ENCODE measurements at places on chromosomes 16 and 17. TPM values are rescaled to one million over a fixed set of nuclear protein-coding genes. Genes with fewer than 3 reads are reported as not detected.
A peak's percentile ranks its signal among the peaks of the same experiment; 100 is the strongest.

GRCh38 chr17:27511168-27511883 lies 55.1 kb downstream of the KSR1 start:
- H3K27me3 ChIP-seq, result no peaks in the 10 kb centered on the region
- peaks cover 29% of the 10 kb centered on the region for H3K4me1 ChIP-seq
- no peak for DNase-seq
- no peak overlapping the region for H3K4me3 ChIP-seq
- H3K36me3 ChIP-seq, result no peaks in the 10 kb centered on the region
- H3K27ac ChIP-seq, result no peak overlapping the region

- H3K27me3 ChIP-seq, result peaks cover 6% of the 10 kb centered on the region
- no peaks in the 10 kb centered on the region for H3K36me3 ChIP-seq
- H3K4me1 ChIP-seq, result no peaks in the 10 kb centered on the region
Observed at GRCh38 chr17:33045216-33045615, 53.6 kb downstream of the SPACA3 start.

- H3K4me3 ChIP-seq, result no peak overlapping the region
- H3K27me3 ChIP-seq, result peaks cover 2% of the 10 kb centered on the region
- 0 out of 2 replicates have a peak, but pooled peaks cover 2% of the 10 kb centered on the region for H3K4me1 ChIP-seq
- no peak overlapping the region for H3K27ac ChIP-seq
- no peaks in the 10 kb centered on the region for H3K36me3 ChIP-seq
Observed at GRCh38 chr16:88356124-88356726, 26.5 kb upstream of the ZNF469 start.

GRCh38 chr16:85518398-85519049 lies 94.6 kb upstream of the GSE1 start:
- 0 out of 2 replicates have a peak, but pooled peaks cover 4% of the 10 kb centered on the region for H3K36me3 ChIP-seq
- H3K4me1 ChIP-seq, result peaks cover 29% of the 10 kb centered on the region
- DNase-seq, result no peak
- no peak overlapping the region for H3K27ac ChIP-seq

DNA sequence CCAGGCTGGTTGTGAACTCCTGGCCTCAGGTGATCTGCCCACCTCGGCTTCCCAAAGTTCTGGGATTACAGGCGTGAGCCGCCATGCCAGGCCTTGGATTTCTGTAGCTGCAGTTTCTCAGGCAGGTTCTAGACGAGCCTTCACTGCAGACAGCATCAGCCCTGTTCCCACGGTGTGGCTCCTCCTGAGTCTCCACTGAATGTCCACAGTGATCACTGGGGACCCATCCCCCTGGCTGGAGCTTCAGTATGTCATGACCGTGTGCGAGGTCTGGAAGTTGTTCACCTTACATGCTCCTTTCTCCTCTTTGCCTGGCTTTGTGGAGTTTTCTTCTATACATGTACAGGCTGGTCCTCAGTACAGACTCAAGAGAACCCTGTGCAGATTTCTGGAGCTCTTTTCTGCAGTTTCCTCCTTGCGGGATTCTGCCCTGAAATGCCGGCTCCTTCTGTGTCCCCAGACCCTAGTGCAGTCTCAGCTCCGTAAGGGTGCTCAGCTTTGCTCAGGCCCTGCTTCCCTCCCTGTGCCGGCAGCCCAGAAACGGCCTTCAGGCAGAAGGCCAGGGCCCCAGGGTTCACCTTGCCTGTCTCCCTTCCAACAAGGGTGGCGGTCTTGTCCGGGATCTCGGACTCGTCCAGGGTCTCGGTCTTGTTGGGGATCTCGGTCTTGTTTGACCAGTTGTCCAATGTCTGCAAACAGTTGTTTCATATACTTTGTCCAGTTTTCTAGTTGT lies 14.3 kb upstream of the FASN start:
- no peaks in the 10 kb centered on the region for H3K27me3 ChIP-seq
- no peaks in the 10 kb centered on the region for H3K4me1 ChIP-seq
- peaks cover 13% of the 10 kb centered on the region for H3K36me3 ChIP-seq
- no peak for DNase-seq
- no peak overlapping the region for H3K27ac ChIP-seq
- no peak overlapping the region for H3K4me3 ChIP-seq

GRCh38 chr16:50901062-50901461 lies 159.2 kb downstream of the CYLD start:
- no peak for DNase-seq
- H3K27ac ChIP-seq, result no peak overlapping the region
- no peaks in the 10 kb centered on the region for H3K27me3 ChIP-seq
- no peaks in the 10 kb centered on the region for H3K4me1 ChIP-seq

GRCh38 chr16:17452922-17453321 lies 17.8 kb downstream of the XYLT1 start:
- no peak overlapping the region for H3K4me3 ChIP-seq
- H3K4me1 ChIP-seq, result peaks cover 2% of the 10 kb centered on the region
- no peaks in the 10 kb centered on the region for H3K36me3 ChIP-seq
- no peaks in the 10 kb centered on the region for H3K27me3 ChIP-seq
- DNase-seq, result peak; percentile 44

- H3K27ac ChIP-seq, result no peak overlapping the region
- DNase-seq, result no peak
- peaks cover 4% of the 10 kb centered on the region for H3K4me1 ChIP-seq
Observed at GRCh38 chr17:50861822-50862528, 4.2 kb downstream of the TOB1 start.

DNA sequence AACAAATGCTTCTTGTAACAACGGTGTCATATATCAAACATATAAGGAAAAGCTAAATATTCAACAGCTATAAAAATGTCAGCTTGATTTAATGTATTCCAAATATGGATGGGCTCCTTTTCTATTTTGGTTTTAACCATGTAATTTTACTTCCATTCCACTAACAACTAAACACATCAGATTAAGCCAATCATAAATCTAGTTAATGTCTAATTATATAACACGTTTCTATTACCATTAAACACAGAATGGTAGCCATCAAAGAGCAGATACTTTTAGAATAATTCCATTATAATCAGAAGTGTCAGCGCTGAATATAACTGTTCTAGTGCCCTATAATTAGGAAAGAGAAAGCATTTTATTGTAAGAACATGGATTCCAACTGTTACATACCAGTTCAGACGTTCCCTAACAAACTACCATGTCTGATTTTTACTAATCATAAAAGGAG lies 10.0 kb downstream of the CMC2 start:
- DNase-seq, result no peak
- no peaks in the 10 kb centered on the region for H3K27me3 ChIP-seq
- no peak overlapping the region for H3K27ac ChIP-seq
- H3K4me3 ChIP-seq, result no peak overlapping the region
- peaks cover 7% of the 10 kb centered on the region for H3K4me1 ChIP-seq

GRCh38 chr17:62876673-62877405 lies 68.7 kb upstream of the MARCHF10 start:
- no peak overlapping the region for H3K4me3 ChIP-seq
- H3K27ac ChIP-seq, result peak overlapping the region; percentile 89
- peaks cover 17% of the 10 kb centered on the region for H3K4me1 ChIP-seq
- H3K27me3 ChIP-seq, result no peaks in the 10 kb centered on the region

- no peaks in the 10 kb centered on the region for H3K36me3 ChIP-seq
- H3K4me1 ChIP-seq, result no peaks in the 10 kb centered on the region
- no peak overlapping the region for H3K4me3 ChIP-seq
- H3K27me3 ChIP-seq, result no peaks in the 10 kb centered on the region
- no peak for DNase-seq
Observed at GRCh38 chr16:72206299-72206698, 34.3 kb upstream of the PMFBP1 start.

GRCh38 chr16:521381-522210 lies 5.9 kb upstream of the CAPN15 start:
- H3K36me3 ChIP-seq, result peaks cover 32% of the 10 kb centered on the region
- no peak overlapping the region for H3K27ac ChIP-seq
- no peak for DNase-seq

DNA sequence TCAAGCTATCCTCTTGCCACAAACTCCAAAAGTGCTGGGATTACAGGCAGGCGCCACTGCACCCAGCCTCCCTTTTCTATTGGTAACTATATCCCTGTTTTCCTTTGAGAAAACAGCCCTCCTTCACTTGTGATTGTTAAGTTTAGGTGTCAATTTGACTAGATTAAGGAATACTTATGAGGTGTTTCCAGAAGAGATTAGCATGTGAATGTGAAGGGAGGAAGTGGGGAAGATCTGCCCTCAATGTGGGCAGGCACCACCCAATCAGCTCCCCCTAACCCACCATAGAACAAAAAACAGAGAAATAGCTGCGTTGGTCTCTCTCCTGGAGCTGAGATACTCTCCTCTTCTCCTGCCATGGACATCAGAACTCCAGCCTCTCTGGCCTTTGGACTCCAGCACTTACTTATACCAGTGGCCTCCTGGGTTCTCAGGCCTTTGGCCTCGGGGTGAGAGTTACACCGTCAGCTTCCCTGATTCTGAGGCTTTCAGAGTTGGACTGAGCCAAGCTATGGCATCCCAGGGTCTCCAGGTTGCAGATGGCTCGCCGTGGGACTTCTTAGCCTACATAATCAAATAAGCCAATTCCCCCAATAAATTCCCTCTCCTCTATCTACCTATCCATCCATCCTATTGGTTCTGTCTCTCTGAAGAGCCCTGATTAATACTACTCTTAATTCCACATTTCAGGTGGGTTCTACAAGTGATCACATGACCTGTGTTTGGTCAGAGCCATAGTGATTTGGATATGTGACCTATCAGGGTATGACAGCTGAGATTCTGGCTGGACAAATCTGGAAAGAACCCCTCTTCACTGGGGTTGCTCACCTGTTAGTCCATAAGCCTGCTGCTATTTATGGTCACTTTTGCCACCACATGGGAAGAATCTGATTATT lies 12.0 kb upstream of the STAT3 start:
- H3K4me3 ChIP-seq, result no peak overlapping the region
- H3K27ac ChIP-seq, result peak overlapping the region; percentile 2
- H3K27me3 ChIP-seq, result no peaks in the 10 kb centered on the region

GRCh38 chr17:42160531-42160910 lies 5.7 kb upstream of the RAB5C start:
- H3K4me3 ChIP-seq, result no peak overlapping the region
- H3K36me3 ChIP-seq, result no peaks in the 10 kb centered on the region
- H3K27me3 ChIP-seq, result no peaks in the 10 kb centered on the region
- no peak for DNase-seq
- H3K4me1 ChIP-seq, result no peaks in the 10 kb centered on the region

DNA sequence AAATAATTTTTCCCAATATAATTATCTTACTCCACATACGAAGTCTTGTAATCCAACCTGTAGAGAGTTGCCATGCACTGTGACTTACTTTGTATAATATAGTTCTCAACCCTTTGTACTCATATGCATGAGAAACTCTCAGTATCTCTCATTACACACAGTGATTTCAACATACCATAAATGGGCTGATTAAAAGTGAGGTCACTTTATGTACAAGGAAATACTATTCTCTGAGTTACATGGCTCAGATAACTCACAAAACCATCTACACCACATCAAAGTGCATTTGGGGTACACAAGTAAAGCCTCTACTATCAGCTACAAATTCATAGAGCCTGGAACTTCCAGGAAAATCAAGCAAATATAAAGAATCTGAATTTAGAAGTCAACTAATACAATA lies 27.9 kb downstream of the SLFN12 start:
- H3K36me3 ChIP-seq, result peaks cover 12% of the 10 kb centered on the region
- no peak overlapping the region for H3K4me3 ChIP-seq
- no peaks in the 10 kb centered on the region for H3K27me3 ChIP-seq
- no peak overlapping the region for H3K27ac ChIP-seq

- peaks cover 53% of the 10 kb centered on the region for H3K4me1 ChIP-seq
- H3K36me3 ChIP-seq, result no peaks in the 10 kb centered on the region
- peak overlapping the region; percentile 53 for H3K4me3 ChIP-seq
- no peak for DNase-seq
Observed at GRCh38 chr16:73048292-73049080, 558 bp upstream of the ZFHX3 start.

- H3K36me3 ChIP-seq, result no peaks in the 10 kb centered on the region
- DNase-seq, result no peak
- H3K27me3 ChIP-seq, result no peaks in the 10 kb centered on the region
- H3K4me3 ChIP-seq, result no peak overlapping the region
- peak overlapping the region; percentile 34 for H3K27ac ChIP-seq
Observed at GRCh38 chr16:69417520-69418199, 6.8 kb upstream of the CYB5B start.

- no peak overlapping the region for H3K4me3 ChIP-seq
- no peaks in the 10 kb centered on the region for H3K27me3 ChIP-seq
Observed at GRCh38 chr16:55475919-55476318, 3.1 kb upstream of the MMP2 start.

- H3K36me3 ChIP-seq, result no peaks in the 10 kb centered on the region
- H3K4me1 ChIP-seq, result no peaks in the 10 kb centered on the region
- H3K4me3 ChIP-seq, result no peak overlapping the region
Observed at GRCh38 chr16:23768581-23768980, 13.8 kb downstream of the CHP2 start.

GRCh38 chr17:68033636-68034451 lies 1.7 kb upstream of the KPNA2 start:
- no peak overlapping the region for H3K27ac ChIP-seq
- H3K27me3 ChIP-seq, result no peaks in the 10 kb centered on the region
- no peaks in the 10 kb centered on the region for H3K4me1 ChIP-seq
- H3K36me3 ChIP-seq, result peaks cover 12% of the 10 kb centered on the region
- DNase-seq, result peak; percentile 65
- no peak overlapping the region for H3K4me3 ChIP-seq

DNA sequence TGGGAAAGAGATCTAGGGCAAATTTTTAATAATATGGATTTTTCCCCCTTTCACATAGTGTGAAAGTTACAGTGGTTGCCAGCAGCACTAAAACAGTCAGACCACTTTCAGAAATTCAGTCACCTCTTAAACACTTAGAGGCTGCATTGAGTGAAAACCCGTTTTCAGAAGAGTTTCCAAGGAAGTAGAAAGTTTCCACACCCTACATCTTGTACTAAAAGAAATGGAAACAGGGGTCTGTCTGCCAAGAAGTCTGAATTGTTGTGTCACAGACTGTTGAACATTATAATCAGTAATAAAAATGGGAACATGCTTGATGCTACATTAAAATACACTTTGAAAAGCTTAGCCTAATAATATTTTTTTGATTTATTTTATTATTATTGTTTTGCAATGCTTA lies 278.9 kb upstream of the KCNJ16 start:
- no peak for DNase-seq
- no peak overlapping the region for H3K4me3 ChIP-seq
- H3K27ac ChIP-seq, result no peak overlapping the region
- no peaks in the 10 kb centered on the region for H3K36me3 ChIP-seq
- no peaks in the 10 kb centered on the region for H3K4me1 ChIP-seq

GRCh38 chr16:4679850-4680636 lies 13.3 kb upstream of the NUDT16L1 start:
- H3K4me3 ChIP-seq, result peak overlapping the region; percentile 18
- DNase-seq, result peak; percentile 67
- no peaks in the 10 kb centered on the region for H3K27me3 ChIP-seq
- H3K27ac ChIP-seq, result peak overlapping the region; percentile 77

- no peak overlapping the region for H3K27ac ChIP-seq
- peaks cover 55% of the 10 kb centered on the region for H3K27me3 ChIP-seq
- no peaks in the 10 kb centered on the region for H3K36me3 ChIP-seq
- H3K4me1 ChIP-seq, result peaks cover 7% of the 10 kb centered on the region
- no peak overlapping the region for H3K4me3 ChIP-seq
- DNase-seq, result peak; percentile 30
Observed at GRCh38 chr16:1331712-1332617, 1.5 kb upstream of the BAIAP3 start.

TEX2 gene
- total RNA-seq, result 21.9 TPM

ZG16 gene
- total RNA-seq, result not detected

CDT1 gene
- 4.7 TPM for total RNA-seq

C16orf74 gene
- total RNA-seq, result 5.0 TPM

BCL7C gene
- total RNA-seq, result 32.3 TPM

KRTAP2-1 gene
- not detected for total RNA-seq

MAP2K6 gene
- 3.6 TPM for total RNA-seq

PRR35 gene
- total RNA-seq, result not detected

SPATA22 gene
- total RNA-seq, result 0.28 TPM

UQCRC2 gene
- 284 TPM for total RNA-seq

TGFB1I1 gene
- total RNA-seq, result 30.0 TPM

MSLN gene
- total RNA-seq, result not detected

KRTAP9-4 gene
- total RNA-seq, result not detected

GFAP gene
- total RNA-seq, result not detected

LYZL6 gene
- not detected for total RNA-seq

All from IMR-90 (cell line).